NCI-H187 (cell line): ENCODE measurements at places on chromosomes 5 and 9.

DNA sequence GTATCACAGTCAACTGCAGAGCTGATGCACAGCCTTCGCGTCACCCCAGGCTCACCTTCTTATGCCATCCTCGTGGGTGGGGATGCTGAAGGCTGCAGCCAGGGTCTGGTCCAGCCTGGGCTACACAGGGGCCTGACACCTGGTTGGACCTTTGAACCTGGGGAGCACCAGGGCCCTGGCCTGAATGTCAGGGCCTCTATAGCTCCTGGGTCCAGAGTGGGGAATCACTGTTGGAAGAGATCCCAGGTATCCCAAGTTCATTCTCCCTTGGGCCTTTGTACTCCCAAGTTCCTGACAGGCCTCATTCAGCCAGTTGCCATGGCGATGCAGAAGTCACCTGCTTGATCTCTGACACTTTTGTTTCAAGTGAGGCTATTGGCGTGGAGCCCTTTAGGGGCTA, 43.8 kb downstream of the ZNF618 start:
- no peak for DNase-seq

DNA sequence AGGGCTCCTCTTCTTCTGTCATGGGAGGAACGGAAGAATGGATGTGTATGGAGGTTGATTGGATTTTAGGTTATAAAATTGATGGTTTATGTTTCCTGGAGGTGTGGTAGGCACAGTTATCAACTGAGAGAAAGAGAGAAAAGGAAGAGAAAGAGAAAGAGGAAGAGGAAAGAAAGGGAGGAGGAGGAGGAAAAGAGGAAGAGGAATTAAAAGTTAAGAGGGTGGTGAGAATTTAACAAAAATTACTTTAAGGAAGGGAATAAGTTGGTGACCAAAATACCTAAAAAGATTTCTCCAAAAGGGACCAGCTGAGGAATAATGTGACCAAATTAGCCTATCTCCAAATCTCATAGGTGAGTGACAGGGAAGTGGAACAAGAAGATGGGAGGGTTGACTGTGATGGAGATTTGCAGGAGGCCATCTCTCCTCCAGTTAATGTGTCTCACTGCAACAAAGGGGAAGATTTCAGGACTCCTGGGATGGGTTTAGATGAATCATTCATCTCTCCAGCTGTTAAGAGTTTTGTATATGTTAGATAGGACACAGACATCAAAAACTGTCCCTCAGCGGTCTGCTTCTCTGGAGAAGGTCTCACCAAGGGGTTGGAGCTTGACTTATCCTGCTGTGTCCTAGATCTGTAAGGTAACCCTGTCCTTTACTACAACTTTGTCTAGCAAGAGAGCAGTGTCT, 76.0 kb upstream of the TMC1 start:
- DNase-seq = no peak

GRCh38 chr5:65076251-65076869, 307.6 kb downstream of the CWC27 start:
- no peak for DNase-seq

DNA sequence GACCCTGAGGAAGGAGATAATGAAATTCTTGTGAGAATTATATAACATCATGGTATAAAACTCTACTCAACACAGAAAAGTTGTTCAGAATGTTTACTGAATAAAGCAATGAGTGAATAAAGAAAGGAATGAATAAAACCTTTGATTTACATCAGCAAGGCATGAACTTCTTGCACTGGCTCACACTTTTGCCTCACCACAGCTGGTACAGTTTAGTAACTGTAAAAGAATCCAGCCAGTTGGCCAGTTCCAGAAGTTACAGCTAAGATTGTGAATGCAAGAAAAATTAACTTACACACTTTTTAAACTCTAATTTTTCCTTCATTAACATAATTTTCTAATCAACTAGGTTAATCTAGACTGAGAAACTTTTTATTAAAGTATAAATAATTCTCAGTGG, 490.9 kb downstream of the NFIB start:
- DNase-seq = no peak

- DNase-seq = no peak
Observed at GRCh38 chr9:21812415-21812814, 10.0 kb downstream of the MTAP start.

DNA sequence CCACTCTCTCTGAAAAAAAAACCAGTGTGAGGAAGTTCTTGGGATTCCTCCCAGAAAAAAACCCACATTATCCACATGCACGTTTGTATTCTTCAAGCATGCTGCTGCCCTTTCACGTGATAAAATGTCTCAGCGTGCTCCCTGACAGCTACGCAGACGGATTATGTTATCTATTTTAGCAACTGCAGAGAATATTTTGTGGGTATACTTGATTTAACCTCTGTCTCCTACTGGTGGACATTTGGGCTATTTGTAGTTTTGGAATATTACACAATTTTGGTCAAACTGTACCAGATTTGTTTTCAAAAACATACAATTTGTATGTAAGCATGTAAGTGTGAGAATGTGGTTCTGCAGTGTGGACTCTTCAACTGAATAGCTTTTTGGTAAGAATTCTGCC, 10.7 kb downstream of the PRRC2B start:
- no peak for DNase-seq

- no peak for DNase-seq
Observed at GRCh38 chr5:41796061-41796460, 74.2 kb downstream of the OXCT1 start.

DNA sequence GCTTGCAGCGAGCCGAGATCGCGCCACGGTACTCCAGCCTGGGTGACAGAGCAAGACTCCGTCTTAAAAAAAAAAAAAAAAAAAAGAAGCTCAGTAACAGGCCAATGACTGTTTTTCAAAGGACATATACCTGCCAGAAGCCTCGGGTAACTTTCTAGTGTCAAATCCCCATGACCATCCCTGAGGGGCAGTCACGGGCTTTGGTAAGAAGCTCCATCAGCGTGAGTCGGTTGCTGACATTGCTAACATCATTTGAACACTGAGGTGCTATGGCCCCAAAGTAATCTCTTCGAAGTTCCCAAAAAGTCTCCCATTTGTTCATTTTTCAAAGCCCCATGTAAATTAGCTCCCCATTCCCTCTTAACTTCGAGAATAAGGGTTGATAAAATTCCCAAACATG, 11.6 kb downstream of the NAIP start:
- no peak for DNase-seq

- no peak for DNase-seq
Observed at GRCh38 chr9:12785260-12785770, 10.5 kb downstream of the LURAP1L start.

DNA sequence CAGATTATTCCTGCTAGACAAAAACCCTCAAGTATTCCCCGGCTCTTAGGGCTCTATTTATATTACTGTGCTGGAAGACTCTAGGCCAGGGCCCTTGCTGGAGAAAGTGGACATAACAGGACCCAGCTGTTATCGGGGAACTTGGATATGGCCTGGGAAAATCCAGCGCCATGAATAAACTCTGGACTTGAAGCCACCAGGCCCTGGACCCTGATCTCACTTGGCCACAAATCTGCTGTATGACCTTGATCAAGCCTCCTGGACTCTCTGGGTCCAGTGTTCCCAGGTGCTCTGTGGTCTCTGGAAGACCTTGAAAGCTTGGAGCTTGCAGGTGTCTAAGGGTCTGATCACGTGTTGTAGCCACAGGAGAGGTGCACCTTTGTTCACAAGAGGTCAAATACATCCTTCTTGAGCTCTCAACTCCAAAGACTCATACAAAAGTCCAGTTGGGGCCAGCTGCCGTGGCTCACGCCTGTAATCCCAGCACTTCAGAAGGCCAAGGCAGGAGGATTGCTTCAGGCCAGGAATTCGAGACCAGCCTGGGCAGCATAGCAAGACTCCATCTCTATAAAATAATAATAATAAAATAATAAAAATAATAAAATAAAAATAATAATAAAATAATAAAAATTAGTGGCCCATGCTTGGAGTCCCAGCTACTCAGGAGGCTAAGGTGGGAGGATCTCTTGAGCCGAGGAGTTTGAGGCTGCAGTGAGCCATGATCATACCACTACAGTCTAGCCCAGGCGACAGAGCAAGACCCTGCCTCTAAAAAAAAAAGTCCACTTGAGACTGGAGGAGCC, 26.5 kb downstream of the COL27A1 start:
- no peak for DNase-seq

- DNase-seq = no peak
Observed at GRCh38 chr9:106918825-106919509, 56.0 kb downstream of the ZNF462 start.

DNA sequence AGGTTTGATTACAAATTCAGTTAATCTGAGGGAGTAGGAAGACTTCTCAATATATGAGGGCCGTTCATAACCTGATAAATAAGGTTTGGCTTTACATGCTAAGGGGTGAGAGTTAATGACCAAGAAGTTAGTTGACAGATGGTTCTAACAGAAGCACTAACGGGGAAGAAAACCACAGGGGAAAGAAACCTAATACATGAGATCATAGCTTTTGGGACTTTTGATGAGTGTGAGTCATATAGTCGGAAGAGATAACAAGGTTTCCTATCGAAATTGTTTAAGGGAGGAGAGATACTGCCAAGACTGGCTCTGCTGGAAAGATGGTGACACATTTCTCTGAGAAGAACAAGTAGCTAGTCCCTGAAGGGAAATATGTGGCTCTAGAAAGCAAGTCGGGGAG, 140.1 kb downstream of the COX7C start:
- no peak for DNase-seq

- DNase-seq = no peak
Observed at GRCh38 chr9:32423371-32423770, 38.9 kb downstream of the ACO1 start.

- DNase-seq = no peak
Observed at GRCh38 chr9:328453-328852, 113.8 kb downstream of the DOCK8 start.
